ENCODE measurements at places on chromosomes 6 and 20.
A peak's percentile ranks its signal among the peaks of the same experiment; 100 is the strongest.

DNA sequence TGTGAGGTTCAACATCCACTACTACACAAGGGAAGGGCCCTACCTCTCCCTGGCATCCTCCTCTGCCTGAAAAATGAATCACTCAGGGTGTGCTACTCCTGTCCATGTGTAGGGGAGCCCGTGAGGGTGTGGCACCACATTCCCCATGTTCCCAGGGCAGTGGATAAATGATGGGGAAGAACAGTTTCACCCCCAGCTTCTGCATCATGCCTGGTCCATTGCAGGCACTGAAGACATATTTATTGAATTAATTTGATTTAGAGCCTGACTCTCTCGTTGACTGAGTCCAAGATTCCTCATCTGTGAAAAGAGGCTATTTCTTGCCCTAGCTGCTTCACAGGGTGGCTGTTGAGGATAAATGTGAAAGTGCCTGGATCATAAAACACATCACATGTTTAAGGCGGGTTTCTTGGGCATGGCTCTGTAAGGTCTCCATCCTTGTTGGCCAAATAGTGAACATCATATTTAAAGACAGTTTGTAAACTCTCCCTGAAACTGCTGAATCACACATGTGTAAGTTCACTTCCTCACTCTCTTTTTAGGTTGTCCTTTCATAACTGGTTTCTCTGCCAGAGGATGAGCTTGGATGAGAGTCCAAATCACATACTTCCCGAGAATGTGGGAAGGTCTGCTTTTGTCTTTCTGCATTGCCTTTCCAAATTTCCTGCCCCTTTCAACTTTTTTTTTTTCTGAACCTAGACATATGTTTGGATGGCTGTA is 79.7 kb upstream of the FYN start:
- no peak for DNase-seq

- no peak for DNase-seq
Measured at GRCh38 chr6:22896696-22897095, 327.3 kb downstream of the HDGFL1 start.

GRCh38 chr6:105179244-105180065 is at the start of gene POPDC3:
Gene POPDC3 (minus strand): TSS chr6:105180014. CDS start chr6:105161909, 18,105 bp downstream.
- DNase-seq = peak; percentile 18

GRCh38 chr6:122770835-122771601 is 8.5 kb upstream of the FABP7 start:
- DNase-seq = no peak

DNA sequence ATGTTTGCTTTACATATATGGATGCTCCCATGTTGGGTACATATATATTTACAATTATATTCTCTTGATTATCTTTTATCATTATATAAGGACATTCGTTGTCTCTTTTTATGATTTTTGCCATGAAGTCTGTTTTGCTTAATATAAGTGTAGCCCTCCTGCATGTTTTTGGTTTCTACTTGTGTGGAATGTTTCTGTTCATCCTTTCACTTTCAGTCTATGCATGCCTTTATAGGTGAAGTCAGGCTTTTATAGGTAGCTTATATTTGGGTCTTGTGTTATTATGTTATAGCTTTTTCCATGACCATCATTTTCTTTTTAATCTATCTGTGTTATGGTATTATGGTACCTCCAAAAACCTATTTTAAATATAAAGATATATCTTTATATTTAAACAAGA is 612.5 kb upstream of the HS3ST5 start:
- no peak for DNase-seq

DNA sequence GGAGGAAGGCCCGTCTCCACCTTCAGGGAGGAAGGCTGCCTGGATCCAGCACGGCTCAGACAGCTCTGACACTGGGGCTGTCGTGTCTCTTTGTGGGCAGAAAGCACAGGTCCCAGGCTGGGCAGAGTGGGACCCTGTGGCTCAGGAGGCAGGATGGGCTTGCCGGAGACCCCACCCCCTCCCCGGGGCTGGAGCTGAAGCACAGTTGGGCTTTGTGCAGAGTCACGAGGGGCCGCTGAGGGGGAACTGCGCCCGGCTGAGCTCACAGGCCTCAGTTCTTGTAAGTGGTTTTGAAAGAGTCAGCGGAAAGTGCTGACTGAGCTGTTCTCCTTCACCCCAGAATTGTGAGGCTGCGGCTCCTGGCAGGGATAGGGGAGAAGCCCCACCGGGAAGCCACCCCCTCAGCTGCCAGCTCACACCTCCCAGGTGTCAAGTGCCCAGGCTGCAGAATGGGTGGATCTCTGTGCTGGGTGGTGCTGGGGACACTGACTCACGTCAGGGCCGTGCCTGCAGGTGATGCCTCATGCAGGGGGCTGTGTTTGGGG is 145.5 kb upstream of the RNF24 start:
- DNase-seq = no peak

GRCh38 chr6:79797912-79798311 is 149.4 kb downstream of the ELOVL4 start:
- no peak for DNase-seq

DNA sequence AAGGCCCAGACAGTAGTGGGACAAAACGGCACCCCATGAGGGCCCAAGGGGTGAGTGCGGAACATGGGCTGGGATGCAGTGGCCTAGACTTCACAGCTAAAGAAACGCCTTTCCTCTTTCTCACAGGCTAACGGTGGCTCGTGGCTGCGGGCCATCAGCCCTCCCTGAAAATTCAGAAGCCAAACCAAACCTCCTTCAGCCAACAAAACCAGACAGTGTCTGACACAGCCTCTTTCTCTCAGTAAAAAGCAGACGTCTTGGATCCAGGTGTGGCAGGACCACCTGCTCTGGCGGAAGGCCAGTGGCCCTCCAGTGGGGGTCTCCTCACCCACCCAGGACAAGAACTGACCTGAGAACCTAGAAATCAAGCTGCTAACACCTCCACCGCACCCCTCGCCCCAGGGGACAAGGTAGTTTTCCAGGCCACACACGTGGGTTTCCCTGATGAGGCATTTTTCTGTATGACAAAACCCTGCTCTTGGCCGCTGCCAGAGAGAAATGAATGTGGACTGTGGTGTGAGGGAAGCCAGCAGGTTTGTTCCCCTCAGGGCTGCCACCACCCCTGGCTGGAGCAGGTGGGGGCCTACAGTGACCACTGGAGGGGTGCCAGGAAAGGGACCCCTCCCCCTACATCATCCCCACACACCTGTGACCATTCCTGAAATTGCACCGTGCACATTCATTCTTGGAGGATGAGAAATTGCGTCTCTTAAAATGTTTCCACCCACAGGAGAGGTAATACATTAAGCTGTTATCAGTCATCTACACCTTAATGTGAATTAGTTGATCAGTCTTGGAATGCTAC is 76.8 kb upstream of the PIM1 start:
- DNase-seq = no peak

DNA sequence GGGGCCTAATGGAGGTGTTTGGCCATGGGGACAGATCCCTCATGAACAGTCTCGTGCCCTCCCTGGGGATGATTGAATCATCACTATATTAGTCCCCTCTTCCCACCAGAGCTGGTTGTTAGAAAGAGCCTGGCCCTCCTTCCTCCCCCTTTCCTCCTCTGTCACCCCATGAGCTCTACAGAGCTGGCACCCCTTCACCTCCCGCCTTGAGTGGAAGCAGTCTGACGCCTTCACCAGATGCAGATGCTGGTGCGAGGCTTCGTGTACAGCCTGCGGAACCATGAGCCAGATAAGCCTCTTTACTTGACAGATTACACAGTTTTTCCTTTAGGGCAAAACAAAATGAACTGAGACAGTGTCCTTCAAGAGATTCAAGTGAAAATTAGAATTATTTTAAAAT is 74.4 kb upstream of the RIPOR2 start:
- DNase-seq = no peak

GRCh38 chr6:39137245-39137644 is 22.3 kb upstream of the SAYSD1 start:
- peak; percentile 54 for DNase-seq
